ENCODE measurements at places on chromosomes 7 and 10.

GRCh38 chr7:116522247-116522646 is 2.6 kb upstream of the CAV1 start:
- peak; percentile 90 for DNase-seq

DNA sequence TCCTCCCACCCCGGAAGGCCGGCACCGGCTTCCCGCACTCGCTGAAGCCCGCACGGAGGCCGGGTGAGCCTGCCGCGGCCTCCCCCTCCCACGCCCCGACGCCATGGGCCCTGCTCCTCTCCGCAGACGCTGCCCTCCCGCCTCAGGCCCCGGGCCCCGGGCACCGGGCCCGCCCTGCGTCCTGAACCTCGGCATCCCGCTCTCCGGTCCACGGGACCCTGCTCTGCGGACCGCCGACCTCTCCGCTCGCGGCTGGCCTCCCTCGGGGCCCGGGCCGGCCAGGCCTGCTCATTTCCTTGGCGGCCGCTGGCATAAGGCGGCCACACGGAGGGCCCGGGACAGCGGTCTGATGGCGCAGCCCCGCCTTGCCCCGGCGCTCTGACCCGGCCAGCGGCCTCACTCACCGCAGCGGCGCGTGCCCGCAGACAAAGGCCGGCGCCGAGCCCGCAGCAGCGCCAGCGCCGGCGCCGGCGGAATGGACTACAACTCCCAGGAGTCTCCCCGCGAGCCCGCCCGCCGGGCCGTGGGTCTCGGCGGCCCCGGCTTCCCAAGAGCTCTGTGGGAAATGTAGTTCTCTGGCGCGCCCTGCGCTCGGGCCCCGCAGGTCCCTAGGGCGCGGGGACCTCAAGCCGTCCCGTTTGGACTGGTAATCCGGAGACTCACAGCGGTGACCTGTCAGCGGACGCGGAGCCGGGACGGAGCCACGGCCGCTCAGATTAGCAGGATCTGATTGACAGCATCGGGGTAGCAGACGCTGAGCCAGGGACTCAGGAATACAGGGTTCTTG is at the start of gene ZNF32:
ZNF32 (minus strand) TSS at position 484 of the 787 bp plus-strand sequence. CDS start 2,748 bp downstream, outside the sequence.
- DNase-seq, result peak; percentile 86

DNA sequence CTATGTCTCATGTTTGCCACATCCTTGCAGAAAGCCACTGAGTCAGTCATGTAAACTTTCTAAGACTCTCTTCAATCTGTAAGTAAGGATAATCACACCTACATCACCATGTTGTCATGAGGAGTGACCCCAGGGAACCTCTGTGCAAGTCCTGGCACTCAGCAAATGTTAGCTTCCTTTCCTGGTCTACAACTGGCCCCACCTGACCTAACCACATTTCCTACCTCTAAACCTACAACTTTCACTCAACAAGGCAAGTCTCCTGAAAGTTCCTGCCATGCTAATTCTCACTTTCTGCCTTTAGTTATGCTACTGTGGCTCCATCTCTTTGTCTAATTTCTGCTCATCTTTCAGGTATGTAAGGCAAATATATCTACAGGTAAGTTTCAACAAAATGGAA is 72.3 kb upstream of the SEM1 start:
- DNase-seq, result no peak

- no peak for DNase-seq
Measured at GRCh38 chr7:142772051-142772450, 1.3 kb downstream of the PRSS2 start.

- no peak for DNase-seq
Measured at GRCh38 chr7:71465741-71466189, 333.8 kb downstream of the GALNT17 start.

DNA sequence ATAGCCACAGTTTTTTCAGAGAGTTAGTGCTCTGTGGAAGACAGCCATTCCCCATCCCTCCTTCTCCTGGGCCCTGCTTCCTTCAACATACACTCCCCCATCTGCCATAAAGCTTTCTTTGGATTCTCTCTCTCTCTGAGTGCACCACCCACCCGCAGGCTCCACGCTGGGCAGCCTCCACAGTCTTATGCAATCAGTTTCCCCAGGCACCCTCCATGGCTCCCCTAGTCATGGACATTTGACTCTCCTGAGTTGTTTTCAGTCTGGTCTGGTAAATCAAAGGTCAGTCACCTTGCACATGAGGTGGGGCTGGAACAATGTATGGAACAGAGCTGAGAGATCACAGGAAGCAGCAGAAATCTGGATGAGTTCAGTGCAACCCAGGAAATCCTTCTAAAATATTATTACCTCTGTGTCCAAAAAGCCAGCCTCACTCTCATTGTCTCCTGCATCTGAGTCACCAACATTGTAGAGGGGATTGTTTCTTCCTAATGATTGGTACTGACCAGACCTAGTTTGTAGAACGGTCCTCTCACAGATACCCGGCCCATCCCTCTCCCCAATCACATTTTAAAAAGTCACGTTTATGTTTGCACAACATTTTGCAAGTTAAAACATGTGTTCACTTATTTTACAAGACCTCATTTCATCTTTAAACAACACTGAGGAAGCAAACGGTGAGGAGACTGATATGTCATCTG is 70.1 kb downstream of the CYCS start:
- no peak for DNase-seq

DNA sequence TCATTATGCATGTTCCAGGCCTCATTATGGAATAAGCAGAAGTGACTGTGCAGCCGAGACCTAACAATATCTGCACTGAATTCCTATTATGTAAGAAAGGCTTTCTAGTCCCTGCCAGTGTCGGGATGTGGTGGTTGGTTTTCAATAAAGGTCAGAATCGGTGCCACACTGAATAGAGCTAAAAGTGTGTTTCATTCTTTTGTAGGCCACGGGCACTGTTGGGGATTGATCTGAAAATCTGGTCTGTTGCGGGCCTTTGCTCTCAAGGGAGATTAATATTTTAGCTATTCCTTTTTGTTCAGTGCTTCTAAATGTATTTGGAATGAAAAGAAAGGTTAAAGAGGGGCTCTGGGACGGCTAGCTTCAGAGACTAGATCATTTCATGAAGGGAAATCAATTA is 559.4 kb upstream of the GALNT17 start:
- DNase-seq, result no peak

DNA sequence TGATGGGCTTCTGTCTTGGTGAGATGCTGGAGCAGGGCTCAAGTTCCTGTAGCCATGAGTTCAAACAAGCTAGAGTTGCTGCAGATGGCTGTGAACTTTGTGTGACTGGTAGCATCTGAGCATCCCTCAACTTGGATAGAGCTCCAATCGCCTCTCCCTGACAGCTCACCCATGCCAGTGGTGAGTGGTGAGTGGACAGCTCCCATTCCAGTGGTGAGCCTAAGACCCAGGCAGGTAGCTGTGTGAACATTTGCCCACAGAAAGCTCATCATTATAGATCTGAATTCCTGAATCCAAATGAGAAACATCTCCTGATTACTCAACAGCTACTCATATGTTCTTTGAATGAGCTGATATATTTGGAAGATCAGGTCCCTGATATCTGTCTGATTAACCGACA is 25.3 kb downstream of the STEAP1B start:
- DNase-seq, result no peak

DNA sequence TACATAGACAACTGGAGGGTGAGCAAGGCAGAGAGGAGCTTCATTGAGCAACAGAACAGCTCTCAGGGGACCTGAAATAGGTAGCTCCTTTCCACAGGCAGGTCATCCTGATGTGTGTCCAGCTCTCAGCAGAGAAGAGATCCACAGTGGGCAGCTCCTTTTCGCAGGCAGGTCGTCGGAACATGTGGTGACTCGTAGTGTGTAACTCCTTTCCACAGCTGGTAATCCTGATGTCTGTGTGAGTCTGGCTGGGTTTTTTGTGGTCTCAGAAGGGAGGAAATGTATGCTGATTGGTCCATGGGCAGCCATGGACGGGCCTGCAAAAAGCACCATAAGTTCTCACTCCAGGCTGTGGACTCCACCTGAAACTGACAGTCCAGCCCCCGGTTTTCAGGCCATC is 24.4 kb upstream of the TES start:
- peak; percentile 29 for DNase-seq

DNA sequence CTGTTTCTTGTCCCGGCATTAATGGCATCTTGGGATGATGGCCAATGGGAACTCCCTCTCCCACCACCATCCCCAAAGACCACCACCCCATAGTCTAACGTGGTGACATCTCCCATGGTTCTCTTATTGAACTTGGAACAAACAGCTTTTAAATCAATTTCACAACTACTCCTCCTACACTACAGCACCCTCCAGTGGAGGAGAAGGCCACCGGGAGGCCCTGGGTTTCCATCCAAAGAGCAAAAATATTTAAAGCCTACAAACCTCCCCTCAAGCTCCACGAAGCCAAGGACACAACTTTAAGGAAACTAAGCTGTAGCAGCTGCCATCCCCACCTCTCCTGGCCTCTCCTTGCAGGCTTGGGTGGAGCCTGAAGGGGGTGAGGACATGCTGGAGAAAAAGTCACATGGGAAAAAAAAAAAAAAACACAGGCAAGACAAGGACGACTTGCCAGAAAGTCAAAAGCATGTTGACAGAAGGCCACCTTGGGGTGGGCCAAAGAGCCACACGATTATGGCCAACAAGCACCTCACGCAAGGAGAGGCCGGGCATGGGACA is 94.0 kb upstream of the LANCL2 start:
- peak; percentile 39 for DNase-seq

GRCh38 chr7:73801577-73801976 is 29.2 kb upstream of the CLDN4 start:
- DNase-seq, result no peak

GRCh38 chr7:3896169-3896765 is 595.2 kb downstream of the SDK1 start:
- DNase-seq, result no peak

- DNase-seq, result no peak
Measured at GRCh38 chr10:14092799-14093198, 237.9 kb downstream of the FRMD4A start.

GRCh38 chr7:34840176-34840785 is 182.3 kb downstream of the NPSR1 start:
- no peak for DNase-seq

GRCh38 chr10:1003884-1004670 is 15.8 kb downstream of the GTPBP4 start:
- DNase-seq, result no peak

GRCh38 chr10:96829029-96829773 is 2.9 kb upstream of the LCOR start:
- DNase-seq, result no peak

GRCh38 chr10:98924526-98924925 is 311.1 kb downstream of the HPSE2 start:
- no peak for DNase-seq

DNA sequence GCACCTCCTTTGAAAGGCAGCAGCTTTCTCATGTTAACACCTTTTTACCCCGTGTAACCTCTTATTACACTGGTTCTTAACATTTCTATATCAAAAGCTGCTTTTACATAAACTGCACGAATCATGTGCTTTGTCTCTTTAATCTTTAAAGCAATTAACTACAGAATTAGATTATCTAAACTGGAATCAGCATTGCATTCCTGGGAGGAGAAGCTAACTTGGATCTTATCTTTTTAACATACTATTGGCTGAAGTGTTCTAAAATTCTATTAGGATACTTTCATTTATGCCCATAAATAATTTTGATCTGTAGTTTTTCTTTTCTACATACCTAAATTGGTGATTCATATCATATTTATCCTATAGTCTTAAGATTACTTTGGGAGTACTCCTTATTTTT is 428.4 kb upstream of the IGFBP3 start:
- peak; percentile 65 for DNase-seq

GRCh38 chr7:14606101-14606500 is 296.4 kb downstream of the DGKB start:
- no peak for DNase-seq

GRCh38 chr7:96316949-96317348 is 4.9 kb downstream of the SLC25A13 start:
- no peak for DNase-seq

- no peak for DNase-seq
Measured at GRCh38 chr7:28280516-28280915, 99.9 kb upstream of the JAZF1 start.

DNA sequence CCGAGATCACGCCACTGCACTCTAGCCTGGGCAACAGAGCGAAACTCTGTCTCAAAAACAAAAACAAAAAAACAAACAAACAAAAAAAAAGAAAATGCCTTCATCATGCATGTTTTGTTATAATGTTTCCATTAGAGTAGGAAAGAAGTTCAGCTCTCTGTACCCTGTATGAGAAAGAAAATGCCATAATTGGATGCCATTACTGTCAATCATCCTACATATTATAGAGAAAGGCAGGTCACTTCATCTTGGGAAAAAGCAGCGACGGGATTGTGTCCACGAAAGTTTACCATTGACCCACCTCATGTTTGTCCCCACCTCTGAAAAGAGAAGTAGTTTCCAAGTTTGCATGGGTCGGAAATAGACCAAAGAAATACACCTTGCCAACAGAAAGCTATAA is 33.8 kb downstream of the SEC61G start:
- DNase-seq, result no peak

DNA sequence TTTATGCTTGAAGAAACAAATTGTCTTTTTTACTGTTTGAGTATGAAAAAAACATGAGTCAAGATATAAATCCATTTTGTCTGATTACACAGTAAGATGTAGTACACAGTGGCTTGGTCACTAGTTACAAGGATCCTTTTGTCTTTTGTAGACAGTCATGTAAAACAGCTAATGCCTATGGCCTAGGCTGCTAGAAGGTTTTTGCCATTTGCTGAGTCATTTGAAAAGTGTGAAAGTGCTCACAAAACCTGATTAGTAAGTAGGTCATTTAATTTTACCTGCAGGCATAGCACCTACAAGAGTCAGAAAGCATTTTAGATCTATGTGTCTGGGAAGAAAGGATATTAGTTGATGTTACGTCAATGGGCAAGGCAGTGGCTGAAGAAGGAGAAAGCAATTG is 819.4 kb downstream of the MAGI2 start:
- DNase-seq, result no peak

DNA sequence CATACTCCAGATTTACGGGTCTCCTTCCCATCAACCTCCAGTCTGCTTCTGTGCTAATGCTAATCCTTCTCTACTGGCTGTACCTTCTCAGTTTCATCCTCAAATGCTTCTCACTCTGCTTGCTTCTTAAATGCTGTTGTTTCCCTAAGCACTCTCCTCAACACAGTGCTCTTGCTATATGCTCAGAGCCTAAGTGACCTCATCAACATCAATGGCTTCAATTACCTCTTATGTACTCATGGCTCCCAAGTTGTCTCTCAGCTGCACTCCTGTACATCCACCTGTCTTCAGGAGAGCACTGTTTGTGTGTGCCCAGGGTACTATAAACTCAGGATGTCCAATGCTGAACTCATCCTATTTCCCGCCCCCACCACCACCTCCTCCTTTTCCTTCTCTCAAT is 22.5 kb downstream of the ELAPOR2 start:
- DNase-seq, result no peak

- DNase-seq, result no peak
Measured at GRCh38 chr7:139722604-139723003, 55.2 kb downstream of the HIPK2 start.

- DNase-seq, result no peak
Measured at GRCh38 chr7:135862586-135863340, 114.2 kb upstream of the FAM180A start.

DNA sequence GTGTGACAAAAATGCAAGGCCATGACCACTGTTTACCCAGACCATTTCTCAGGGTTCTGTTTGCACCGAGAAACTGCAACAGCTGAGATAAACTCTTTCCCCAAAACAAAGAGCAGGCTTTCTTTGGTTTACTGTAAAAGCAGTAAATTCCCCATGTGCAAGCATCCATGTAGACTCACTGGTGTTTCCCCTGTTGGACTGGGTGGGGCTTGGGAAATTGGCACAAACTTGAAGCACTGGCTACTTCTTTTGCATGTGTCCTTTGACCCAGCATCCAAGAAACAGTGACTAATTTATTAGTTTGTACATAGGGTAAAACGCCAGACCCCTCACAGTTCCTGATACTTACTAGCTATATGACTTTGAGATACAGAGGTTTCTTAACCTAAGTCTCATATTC is 12.3 kb downstream of the IQUB start:
- DNase-seq, result no peak

- no peak for DNase-seq
Measured at GRCh38 chr7:95619921-95620320, 23.6 kb upstream of the PDK4 start.
